ENCODE measurements at places on chromosomes 6 and 20.

- DNase-seq, result no peak
Observed at GRCh38 chr6:7975764-7976146, 65.2 kb upstream of the TXNDC5 start.

DNA sequence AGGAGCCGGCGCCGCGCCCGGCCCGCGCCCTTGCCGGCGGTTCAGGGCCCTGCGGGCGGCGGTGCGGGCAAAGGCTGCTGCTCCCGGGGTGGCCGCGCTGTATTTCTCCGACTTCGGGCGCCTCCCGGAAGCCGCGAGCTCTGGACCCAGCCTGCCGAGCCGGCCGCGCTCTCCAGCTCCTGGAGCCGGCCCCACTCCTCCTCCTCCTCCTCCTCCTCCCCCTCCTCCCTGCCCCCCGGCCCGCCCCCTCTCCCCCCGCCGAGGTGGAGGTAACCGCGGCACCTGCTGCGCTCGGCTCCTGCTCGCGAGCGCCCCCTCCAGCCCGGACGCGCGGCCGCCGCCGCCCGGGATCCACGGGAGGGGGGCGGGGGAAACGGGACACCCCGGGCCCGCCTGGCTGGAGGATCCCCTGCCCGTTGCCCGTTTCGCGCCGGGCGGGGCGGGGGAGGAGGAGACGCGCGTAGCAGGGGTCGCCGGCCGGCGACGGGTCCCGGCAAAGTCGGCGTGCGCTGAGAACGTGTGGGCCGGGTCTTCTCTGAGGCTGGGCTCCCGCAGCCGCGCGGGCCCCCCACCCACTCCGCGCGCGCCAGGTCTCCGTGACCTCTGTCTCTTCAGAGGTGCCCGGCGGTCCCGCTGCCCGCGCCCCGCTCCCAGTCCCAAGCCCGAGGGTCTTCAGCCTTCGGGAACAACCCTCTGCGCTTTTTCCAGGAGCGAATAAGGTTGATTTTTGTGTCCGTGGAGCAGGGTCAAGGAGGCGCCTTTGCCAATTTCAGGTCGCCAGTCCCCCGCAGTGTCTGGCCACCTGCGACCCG, at the start of gene SLC22A23:
Gene SLC22A23 (minus strand): TSS at position 153 of the 812 bp plus-strand sequence. CDS start 491 bp downstream, outside the sequence.
- no peak for DNase-seq

DNA sequence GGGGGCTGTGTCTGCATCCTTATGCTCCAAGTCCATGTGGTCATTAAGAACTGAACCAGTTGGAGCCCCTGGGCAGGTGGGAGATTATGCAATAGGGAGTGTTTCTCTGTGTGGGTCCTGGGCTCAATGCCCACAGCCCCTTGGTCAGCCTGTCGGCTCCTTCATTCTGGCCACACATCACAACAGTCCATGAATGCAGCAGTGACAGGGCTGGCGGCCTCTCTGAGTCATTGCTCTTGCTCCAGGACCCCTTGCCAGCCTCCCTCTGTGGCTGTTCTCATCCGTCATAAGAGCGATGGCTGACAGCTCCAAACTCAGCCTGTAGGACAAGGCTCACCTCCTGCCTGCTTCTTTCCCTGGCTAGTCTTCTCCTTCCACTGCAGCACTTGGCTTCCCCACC, 609.5 kb upstream of the CDH4 start:
- no peak for DNase-seq

GRCh38 chr6:134339216-134339615, 21.3 kb upstream of the SGK1 start:
- DNase-seq, result no peak

DNA sequence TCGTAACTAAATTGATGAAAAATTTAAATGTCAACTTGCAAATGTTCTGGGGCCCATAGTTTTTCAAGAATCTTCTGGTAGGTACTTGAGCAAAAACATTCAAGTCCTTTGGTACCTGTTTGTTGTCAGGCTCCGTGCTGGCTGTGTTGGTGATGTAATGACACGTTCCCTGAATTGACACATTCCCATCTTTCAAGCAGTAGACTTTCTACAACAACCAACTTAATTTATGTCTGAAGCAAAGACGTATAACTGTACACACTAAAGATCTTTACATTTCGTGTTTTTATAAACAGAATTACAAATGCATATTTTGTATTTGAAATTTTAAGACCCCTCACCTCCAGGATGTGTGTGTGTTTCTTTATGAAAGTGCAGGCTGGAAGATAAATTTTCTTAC, 49.5 kb downstream of the NCOA3 start:
- no peak for DNase-seq

Measured in NCI-H1694 (cell line).